ENCODE measurements at places on chromosomes 3 and 15. TPM values are rescaled to one million over a fixed set of nuclear protein-coding genes. Genes with fewer than 3 reads are reported as not detected.

The GPR62 gene
- total RNA-seq = 0.06 TPM

The GHSR gene
- not detected for total RNA-seq

The STRIT1 gene
- 2.0 TPM for total RNA-seq

The H1-8 gene
- not detected for total RNA-seq

The SPINT1 gene
- 105 TPM for total RNA-seq

The SAMMSON gene
- not detected for total RNA-seq

The SNAPC5 gene
- total RNA-seq = 15.7 TPM

The MOBP gene
- total RNA-seq = not detected

The SLC6A1 gene
- total RNA-seq = 1.6 TPM

The KLHL40 gene
- total RNA-seq = 38.8 TPM

The LYZL4 gene
- total RNA-seq = not detected

The MYRIP gene
- total RNA-seq = 2.2 TPM

The HACL1 gene
- total RNA-seq = 21.1 TPM

The CFAP100 gene
- total RNA-seq = 0.93 TPM

The GNAT1 gene
- not detected for total RNA-seq

The COL6A5 gene
- total RNA-seq = 0.06 TPM

The NEK10 gene
- total RNA-seq = 11.1 TPM

The UACA gene
- 143 TPM for total RNA-seq

The C15orf62 gene
- 0.12 TPM for total RNA-seq

The CAND2 gene
- 19.4 TPM for total RNA-seq

The SEMA3B gene
- 70.1 TPM for total RNA-seq

The PKM gene
- 782 TPM for total RNA-seq

The SIN3A gene
- total RNA-seq = 59.6 TPM

The CSNK1G1 gene
- total RNA-seq = 31.1 TPM

The CTXN2 gene
- not detected for total RNA-seq

The EIF4E3 gene
- 7.2 TPM for total RNA-seq

The GOLGA8K gene
- total RNA-seq = not detected

The PRSS50 gene
- 0.99 TPM for total RNA-seq

The FBXW12 gene
- 0.23 TPM for total RNA-seq

The TRIM42 gene
- not detected for total RNA-seq

The STAB1 gene
- total RNA-seq = 95.8 TPM

The GPX1 gene
- 118 TPM for total RNA-seq

The DUOXA2 gene
- total RNA-seq = not detected

The ATP2B2 gene
- 1.6 TPM for total RNA-seq

The ZNF35 gene
- 9.9 TPM for total RNA-seq

The KLF15 gene
- 15.6 TPM for total RNA-seq

The DPPA2 gene
- 0.41 TPM for total RNA-seq

The C3orf20 gene
- total RNA-seq = 0.18 TPM

The NPHP3 gene
- total RNA-seq = 37.6 TPM

The CLDN16 gene
- total RNA-seq = 73.5 TPM

All from metanephros (tissue), 2 donors.